ENCODE measurements at places on chromosomes 13 and 19.

- no peak for DNase-seq
These were observed 14.3 kb downstream of the ERICH4 start for GRCh38 chr19:41457241-41457640.

DNA sequence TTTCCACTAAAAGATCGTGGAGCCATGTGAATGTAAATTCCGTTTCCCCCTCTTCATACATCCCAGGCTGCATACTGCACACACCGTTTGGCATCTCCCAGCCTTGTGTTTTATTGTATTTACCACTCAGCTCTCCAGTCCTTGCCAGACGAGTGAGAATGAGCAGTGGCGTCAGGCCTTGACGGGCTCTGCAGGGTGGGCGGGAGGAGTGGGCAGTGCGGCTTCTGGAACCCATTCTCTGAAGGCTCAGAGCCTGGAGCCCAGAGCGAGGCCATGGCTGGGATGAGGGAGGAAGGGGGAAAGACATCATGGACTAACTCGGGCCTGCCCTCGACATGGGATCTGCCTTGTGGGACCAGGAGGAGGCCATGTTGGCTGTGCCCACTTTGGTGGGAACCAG, 25.1 kb downstream of the BICRA start:
- DNase-seq = no peak

GRCh38 chr19:55907746-55908145, 24.4 kb downstream of the NLRP13 start:
- DNase-seq = no peak

GRCh38 chr13:30394751-30395191, 27.5 kb upstream of the UBE2L5 start:
- no peak for DNase-seq

DNA sequence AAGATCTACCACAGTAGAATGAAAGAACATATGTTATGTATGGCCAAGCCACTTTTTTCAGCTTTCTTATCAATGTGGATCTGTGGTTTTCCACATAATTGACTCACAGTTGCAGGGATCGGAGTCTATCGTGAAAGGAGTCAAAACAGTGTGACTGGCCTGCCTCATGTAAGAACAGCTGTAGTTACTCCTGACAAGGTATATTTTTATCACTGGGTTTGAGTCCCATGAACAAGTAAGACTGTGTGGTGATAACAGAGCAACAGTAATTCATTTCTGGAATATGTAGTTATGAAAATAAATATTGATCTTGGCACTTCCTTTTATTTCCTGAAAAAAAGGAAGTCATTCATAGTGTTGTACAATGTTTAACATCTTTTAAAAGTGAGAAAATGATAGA, 416.6 kb downstream of the KLF12 start:
- no peak for DNase-seq
